ENCODE measurements at places on chromosomes 3 and 15.
A peak's percentile ranks its signal among the peaks of the same experiment; 100 is the strongest.

- DNase-seq, result no peak
These were observed 37.8 kb upstream of the SPTSSB start for GRCh38 chr3:161409069-161409468.

DNA sequence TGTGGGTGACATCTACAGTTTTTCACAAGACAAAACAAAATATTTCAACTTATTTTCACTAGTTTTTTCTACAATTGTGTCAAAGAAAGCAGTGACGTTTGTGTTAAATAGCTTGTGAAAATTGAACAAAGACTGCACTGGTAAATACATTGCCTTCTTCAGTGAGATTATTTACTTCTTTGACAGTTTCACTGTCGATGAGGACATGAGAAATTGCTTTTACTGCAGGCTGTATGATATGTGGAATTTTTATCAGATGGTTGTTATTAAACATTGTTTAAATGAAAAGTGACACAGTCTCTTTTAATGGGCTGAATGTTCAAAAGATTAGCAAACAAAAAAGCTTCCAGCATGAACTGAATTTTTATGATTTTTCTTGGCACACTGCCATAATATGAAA is 773.9 kb upstream of the CADM2 start:
- DNase-seq, result no peak

DNA sequence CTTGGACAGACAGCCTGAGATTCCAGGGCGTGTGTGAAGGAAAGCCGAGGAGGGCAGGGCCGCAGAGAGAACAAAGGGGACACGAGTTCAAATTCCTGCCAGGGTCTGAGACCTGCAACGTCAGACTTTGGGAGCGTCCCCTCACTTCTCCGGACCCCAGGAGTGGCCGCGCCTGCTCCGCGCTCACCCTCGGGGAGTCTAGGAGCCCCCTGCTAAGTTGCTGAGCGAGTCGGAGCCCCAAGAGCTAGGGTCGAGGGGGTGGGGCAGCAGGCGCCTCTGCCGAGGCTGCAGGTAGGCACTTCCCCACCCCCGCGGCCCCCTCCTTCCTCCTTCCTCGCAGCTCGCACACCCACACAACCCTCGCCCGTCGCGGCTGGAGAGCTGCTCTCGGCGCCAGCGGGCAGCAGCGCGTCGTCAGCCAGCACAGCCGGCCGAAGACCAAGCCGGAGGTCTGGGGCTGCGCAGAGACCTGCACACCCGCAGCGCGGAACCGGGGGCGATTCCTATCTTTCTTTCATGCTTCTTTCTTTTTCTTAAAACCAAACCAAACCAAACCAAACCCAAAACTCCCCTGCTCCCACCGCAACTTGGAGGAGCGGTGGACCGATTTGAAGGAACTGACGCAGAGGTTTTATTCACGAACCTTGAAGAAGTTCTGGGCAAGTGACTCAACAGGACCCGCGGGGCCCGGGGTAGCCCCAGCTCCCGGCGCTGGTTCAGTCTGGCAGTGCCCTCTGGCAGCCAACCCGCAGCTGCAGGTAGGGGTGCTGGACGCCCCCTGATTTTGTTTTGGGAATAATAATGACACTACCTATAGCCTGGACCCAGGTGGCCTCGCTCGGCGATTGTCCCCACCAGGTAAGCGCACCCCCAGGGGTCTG is at the start of gene ANKRD34C:
Gene ANKRD34C (plus strand): TSS at position 352 of the 881 bp plus-strand sequence. CDS start 10,563 bp downstream, outside the sequence.
- no peak for DNase-seq

- DNase-seq, result peak; percentile 69
These were observed 72.0 kb upstream of the MAP4 start for GRCh38 chr3:48088056-48088748.

DNA sequence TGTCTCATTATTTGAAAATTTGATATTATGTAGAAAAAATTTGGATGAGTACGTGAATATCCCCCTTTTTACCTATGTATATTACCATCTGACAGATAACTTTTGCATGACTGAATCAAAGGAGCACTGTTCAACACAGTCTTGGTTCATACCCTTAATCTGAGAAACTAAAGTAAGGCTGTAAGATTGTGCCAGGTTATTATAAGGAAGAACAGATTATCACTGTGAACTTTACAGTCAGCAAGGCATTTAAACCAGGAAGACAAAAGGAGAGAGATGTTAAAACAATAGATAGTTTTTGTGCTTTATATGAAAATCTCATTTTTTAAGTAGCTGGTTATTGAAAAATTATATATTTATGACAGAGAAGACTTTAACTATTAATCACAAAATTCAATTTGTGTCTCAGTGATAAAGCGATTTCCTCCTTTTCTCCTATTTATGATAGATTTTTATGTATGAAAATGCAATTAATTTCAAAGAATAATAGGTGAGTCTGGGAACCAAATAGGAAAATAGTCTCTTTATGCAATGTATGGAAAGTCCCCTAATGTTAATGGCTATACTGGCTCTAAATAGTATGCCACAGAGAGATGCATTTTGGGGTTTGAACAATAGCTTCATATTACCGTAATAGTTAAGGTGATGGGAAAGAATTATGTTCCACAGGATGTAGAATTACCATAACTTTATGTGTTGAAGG is 33.4 kb downstream of the PLCL2 start:
- no peak for DNase-seq

- DNase-seq, result no peak
These were observed 97.8 kb upstream of the IGSF10 start for GRCh38 chr3:151558661-151559060.

DNA sequence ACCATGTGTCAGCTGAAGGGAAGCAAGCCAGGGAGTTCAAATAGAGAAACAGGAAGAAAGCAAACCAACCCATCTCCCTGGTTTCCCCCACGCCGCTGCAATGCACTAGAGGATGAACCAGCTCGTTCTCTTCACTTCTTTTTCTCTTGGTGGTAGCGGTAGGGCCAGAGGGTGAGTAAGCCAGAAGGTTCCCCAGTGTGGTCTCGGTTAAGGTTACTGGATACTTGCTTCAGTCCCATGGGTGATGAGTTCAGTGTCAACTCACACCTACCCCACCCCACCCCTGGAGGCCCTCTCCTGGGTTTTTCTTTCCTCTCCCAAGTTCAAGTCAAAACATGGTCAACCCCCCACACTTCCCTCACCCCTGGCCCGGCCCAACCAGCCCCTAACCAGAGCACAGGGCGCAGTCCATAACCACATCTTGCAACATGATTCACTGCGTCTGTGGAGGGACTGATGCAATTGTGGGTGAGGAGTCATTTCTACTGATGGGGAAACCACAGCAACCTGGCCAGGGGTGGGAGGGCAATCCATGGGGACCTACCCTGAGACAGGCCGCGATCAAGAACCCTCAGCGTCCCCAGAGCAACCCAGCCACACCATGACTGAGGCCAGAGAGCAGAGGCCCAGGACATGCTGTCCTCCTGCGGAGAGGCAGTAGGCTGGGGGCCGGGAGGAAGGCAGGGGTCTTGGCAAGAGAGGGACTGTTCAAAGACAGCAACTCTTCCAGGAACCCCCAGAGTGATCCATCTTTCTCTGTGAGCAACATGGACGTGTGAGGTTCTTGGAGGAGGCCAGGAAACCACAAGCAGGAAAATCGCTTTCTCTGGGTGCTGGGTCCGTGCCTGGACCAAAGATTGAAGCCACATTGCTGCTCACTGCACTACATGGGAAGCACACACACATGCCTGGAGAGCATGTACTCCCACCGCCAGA is 276.6 kb downstream of the UACA start:
- peak; percentile 90 for DNase-seq

- DNase-seq, result no peak
These were observed 403.8 kb upstream of the ARL6 start for GRCh38 chr3:97360804-97361203.
